ENCODE measurements at places on chromosomes 13 and 19. TPM values are rescaled to one million over a fixed set of nuclear protein-coding genes. Genes with fewer than 3 reads are reported as not detected.

SLITRK6 gene
- 2.9 TPM for total RNA-seq

NTF4 gene
- total RNA-seq = not detected

SPIB gene
- total RNA-seq = 56.8 TPM

FAM32A gene
- total RNA-seq = 73.0 TPM

- peak; percentile 91 for DNase-seq
Observed at GRCh38 chr19:751501-752341, 809 bp downstream of the MISP start.

- no peak for DNase-seq
Observed at GRCh38 chr19:4362831-4363545, 19.6 kb downstream of the MPND start.

- no peak for DNase-seq
Observed at GRCh38 chr19:18053576-18054219, 33.0 kb downstream of the IL12RB1 start.

DNA sequence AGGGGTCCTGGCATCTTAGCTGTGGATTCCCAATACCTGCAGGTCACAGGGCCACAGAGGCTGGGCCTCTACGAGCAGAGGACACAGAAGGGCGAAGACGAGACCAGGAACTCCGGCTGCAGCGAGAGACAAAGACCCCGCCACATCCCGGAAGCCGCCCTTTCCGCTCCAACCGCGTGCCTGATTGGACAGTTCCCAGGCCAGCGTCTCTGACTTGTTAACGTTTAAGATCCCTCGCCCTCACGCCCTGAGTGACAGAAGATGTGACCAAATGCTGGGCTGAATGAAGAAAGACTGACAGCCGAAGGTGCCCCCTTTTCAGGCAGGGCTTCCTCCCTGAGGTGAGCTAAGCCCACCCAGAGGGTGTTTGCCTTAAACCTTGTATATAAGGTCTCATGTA lies at the start of gene ZNF98:
TSS of gene ZNF98 (minus strand) at position 136 of the 400 bp plus-strand sequence. CDS start at position 14, 122 bp downstream.
- peak; percentile 7 for DNase-seq

- no peak for DNase-seq
Observed at GRCh38 chr13:30857636-30858035, 48.4 kb upstream of the MEDAG start.
